ENCODE measurements at places on chromosomes 3 and 15.

GRCh38 chr3:113607219-113607596, 74.9 kb downstream of the SIDT1 start:
- DNase-seq = no peak

- no peak for DNase-seq
Measured at GRCh38 chr3:193744048-193744821, 151.2 kb downstream of the OPA1 start.

- no peak for DNase-seq
Measured at GRCh38 chr15:99117111-99117510, 12.2 kb downstream of the SYNM start.

DNA sequence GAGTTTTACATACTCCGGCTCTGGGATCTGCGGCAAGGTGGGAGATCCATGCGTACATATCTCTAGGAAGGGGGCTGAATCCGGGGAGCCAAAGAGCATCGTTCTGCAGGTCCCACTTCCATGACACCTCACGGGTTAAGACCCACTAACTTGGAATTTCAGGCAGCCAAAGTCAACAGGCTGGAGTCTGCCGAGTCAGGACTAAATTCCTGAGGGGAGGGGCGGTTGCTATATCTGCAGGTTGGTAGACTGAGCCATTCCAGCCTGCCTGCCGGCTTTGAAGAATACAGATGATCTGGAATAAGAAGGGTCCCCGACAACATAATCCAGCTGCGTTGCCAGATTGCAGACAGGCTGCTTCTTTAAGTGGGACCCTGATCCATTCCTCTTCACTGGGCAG, 65.4 kb upstream of the PEX5L start:
- no peak for DNase-seq

- no peak for DNase-seq
Measured at GRCh38 chr3:116186049-116186448, 259.2 kb downstream of the LSAMP start.

DNA sequence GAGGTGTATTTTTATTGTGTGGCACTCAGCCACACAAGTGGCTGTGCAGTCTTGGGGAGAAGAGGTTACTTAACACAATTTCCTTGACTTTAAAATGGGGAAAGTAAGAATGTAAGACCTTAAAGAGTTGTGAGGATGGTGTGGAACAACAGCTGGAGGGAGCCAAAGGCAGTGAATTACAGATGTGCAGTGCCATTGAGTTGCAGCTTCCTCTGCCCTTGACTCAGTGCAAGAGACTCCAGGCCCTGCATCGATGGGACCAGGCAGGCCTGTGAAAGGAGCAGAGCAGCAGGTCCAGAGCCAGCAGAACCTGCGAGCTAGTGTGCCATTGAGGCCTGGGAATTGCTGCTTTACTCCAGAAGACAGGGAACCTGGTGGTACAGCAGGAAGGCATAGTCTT, 27.2 kb downstream of the EEFSEC start:
- no peak for DNase-seq

DNA sequence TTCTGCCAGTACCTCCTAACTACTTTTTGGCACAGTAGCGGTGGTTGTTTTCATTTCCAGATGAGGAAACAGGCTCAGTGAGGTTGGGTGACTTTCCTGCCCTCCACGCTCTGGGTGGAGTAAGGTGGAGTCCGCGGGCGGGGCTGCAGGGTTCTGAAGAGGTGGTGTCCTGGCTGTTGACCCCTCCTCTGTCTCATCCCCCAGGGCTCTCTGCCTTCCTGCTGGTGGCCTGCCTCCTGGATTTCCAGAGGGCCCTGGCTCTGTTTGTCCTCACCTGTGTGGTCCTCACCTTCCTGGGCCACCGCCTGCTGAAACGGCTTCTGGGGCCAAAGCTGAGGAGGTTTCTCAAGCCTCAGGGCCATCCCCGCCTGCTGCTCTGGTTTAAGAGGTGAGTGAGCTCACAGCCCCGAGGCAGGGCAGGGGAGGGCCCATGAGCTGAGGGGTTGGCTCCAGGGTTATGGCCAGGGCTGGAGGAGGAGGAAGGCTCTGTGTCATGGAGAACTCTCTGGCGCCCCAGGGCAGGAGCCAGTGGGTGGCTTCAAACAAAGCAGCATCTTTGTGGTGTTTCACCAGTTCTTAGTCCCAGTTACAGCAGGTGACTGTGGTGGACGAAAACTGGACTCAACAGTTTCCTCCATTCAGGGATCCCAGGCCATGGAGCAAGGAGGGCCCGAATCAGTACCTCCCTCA, 10.4 kb downstream of the SLC28A1 start:
- DNase-seq = no peak

- no peak for DNase-seq
Measured at GRCh38 chr3:116299646-116300081, 145.6 kb downstream of the LSAMP start.

- DNase-seq = no peak
Measured at GRCh38 chr15:66253418-66254088, at the start of gene MEGF11. TSS of gene MEGF11 (minus strand) at chr15:66253750. CDS start at chr15:66128403, 125,347 bp downstream.

- no peak for DNase-seq
Measured at GRCh38 chr3:64185436-64185835, 39.8 kb downstream of the PRICKLE2 start.

GRCh38 chr15:69140306-69140705, 20.1 kb upstream of the GLCE start:
- no peak for DNase-seq

GRCh38 chr3:45889337-45889736, 3.0 kb downstream of the CCR9 start:
- DNase-seq = no peak

DNA sequence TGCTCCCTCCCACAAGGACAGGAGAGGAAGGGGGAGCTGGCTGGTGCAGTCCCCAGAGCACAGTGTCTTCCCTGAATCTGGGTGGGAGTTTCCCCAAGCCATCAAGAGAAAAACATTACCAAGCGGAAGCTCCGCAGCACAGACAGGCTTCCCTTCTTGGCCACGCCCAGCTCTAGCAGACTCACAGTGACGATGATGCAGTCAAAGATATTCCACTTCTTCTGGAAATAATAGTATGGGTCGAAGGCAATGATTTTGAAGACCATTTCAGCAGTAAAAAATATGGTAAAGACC, 76.7 kb downstream of the SCN10A start:
- DNase-seq = no peak

- no peak for DNase-seq
Measured at GRCh38 chr3:103082501-103082900, 647.7 kb downstream of the ZPLD1 start.

DNA sequence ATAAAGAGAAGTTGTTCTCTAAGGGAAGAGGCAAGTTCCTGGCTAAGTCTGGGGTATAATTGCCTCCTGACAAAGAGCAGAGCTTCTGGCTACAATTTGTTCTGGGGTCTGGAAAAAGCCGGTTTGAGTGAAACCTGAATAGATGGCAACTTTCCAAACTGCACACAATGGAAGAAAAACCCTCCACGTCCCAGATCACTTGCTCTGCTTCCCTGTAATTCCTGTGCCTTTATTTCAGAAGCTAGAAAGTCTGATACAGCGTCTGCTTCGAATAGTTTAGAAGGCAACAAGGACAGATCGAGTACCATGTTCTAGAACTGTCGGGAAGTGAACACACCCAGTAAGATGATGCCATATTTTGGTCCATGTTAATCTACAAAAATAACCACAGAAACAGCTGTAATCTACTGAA, 1.6 kb upstream of the WDR82 start:
- no peak for DNase-seq

DNA sequence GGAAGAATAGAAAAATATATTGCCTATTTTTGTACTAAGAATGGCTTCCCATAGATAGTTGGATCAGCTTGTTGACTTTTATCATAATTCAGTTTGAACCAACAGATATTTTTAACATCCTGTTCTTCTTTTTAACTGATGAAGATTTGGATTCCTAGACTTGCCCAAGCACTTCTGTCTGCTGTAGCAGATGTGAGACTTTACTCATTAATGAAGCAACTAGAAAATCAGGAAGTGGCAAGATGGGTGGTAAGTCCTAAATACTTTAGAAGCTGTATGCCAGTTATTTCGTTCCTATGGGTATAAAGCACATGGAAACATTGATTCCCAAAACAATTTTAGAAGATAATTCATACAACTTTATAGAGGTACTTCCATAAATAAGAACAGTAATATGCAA, 8.4 kb downstream of the PIGB start:
- DNase-seq = no peak

DNA sequence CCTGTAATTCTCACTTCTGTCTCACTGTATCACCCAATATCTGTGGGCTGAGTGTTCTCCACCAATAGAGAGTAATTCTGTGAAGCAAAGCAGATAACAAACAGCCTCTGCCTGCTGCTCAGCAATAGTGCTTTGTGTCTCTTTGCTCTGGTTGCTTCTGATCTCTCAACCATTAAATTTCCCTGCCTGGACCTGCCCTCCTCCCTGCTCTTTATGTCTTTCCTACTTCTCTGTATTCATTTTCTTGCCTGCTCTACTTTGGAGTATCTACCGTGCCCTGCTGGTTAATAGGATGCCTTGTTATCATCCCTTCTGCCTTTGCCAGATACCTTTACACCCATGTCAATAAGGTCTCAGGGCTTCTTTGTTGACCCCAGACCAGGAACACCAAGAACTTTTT, 102.9 kb upstream of the CGNL1 start:
- DNase-seq = no peak

DNA sequence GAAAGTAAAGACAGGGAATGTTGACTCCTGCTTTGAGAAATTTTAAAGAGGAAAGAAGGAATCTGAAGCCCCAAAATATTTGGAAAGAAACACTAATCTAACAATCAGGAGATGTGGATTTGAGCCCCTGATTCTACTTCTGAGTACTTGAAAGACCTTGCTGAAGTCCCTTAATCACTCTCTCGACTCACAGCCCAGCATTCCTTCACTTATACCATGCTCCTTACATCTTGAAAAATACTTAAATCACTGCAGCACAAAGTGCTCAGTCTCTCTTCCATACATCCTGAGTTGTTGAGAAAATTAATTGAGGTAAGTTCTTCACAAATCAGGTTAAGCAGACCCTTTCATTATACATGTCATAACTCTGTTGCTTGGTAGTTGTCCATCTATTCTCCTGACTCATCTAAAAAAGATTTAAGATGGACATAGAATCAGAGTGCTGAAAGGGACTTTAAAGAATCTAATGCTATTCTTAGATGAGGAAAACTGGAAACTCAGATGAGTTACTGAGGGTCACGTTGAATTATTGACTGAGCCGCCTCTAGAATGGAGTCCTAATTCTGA, 72.8 kb upstream of the THSD4 start:
- no peak for DNase-seq

DNA sequence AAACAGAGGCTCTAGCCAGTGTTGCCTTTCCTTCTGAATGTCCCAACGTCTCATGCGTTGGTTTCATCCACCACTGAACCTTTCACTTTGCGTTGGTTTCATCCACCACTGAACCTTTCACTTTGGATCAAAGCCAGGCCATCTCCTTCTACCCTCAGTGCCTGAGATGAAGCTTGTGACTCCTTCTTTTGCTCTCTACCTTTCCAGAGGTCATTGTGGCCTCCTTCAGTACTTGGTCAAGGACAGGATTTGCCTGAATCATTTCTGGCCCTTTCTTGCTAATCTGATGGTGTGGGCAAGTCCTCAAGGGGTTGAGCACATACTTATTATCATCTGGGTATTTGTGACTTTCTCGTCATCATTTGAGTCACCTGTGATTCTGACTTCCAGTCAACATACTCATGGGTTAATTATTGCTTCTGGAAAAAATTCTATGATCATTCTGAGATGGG, 50.0 kb downstream of the SELENOT start:
- DNase-seq = no peak

DNA sequence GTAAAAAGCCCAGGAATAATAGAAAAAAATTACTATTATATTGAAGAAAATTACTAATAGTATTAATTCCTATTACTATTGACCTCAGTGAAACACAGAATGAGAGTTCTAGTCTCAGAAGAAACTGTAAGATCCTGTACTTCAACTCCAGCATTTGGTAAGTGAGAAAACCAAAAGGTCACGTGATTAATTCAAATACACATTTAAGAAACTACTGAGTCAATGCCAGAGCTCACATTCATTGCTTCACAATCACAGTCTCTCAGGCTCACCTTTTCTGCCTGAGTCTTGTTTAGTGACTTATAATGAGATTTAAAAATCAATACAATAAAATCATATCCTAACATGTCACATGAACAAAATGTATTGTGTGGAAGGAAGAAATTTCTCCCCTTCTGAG, 556.1 kb downstream of the FGF12 start:
- DNase-seq = no peak

DNA sequence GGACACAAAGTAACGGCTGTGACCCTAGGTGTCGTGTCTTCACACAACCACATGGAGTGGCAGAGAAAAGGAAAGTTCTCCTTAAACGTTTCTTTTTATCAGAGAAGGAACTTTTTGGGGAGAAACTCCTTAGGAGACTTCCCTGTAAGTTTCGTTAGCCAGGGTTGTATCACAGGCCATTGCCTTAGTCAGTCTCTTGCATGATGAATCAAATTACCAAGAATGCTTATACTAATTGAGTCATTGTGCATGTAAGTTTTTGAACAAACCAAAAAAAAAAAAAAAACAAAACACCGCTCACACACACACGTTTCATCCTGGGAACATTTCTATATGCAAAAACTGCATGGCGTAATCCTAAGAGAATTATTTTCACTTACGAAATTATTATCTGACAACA, 150.4 kb upstream of the SATB1 start:
- DNase-seq = no peak

Measured in D721Med (cell line).